Posterior vena cava (tissue), 2 donors: ENCODE measurements at places on chromosomes 3 and 15. TPM values are rescaled to one million over a fixed set of nuclear protein-coding genes. Genes with fewer than 3 reads are reported as not detected.

GRCh38 chr15:50390554-50391264 is 33.5 kb upstream of the USP8 start:
- no peak for DNase-seq

SPINK8 gene
- total RNA-seq, result not detected

- DNase-seq, result no peak
Measured at GRCh38 chr3:152827313-152827712, 7.6 kb upstream of the P2RY1 start.

- no peak for DNase-seq
Measured at GRCh38 chr3:122902326-122902725, 107.5 kb downstream of the SLC49A4 start.

- DNase-seq, result peak; percentile 88
Measured at GRCh38 chr3:43770426-43771103, 79.8 kb downstream of the ABHD5 start.

DNA sequence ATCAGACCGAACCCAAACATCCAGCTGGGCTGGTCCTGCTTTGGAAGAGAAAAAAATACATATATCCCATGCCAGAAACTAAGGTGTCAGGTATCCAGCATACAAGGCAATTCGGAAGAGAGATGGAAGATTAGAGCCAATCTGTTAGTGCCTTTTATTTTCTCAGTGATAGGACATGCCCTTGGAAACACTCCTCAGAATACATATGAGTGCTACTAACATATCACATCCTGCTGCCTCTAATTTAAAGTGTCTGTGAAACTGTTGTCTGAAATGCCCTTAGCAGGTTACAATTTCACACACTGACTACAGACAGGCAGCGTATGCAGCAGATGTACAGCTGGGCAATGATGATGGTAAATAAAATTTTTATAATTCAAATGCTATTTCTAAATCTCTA is 78.9 kb downstream of the RBPMS2 start:
- no peak for DNase-seq

MEIS2 gene
- total RNA-seq, result 55.2 TPM

A4GNT gene
- total RNA-seq, result not detected

TPM1 gene
- 1,343 TPM for total RNA-seq

GHSR gene
- not detected for total RNA-seq

SERPINI2 gene
- 0.81 TPM for total RNA-seq

- DNase-seq, result no peak
Measured at GRCh38 chr3:186570941-186571643, 572 bp downstream of the DNAJB11 start.

DNA sequence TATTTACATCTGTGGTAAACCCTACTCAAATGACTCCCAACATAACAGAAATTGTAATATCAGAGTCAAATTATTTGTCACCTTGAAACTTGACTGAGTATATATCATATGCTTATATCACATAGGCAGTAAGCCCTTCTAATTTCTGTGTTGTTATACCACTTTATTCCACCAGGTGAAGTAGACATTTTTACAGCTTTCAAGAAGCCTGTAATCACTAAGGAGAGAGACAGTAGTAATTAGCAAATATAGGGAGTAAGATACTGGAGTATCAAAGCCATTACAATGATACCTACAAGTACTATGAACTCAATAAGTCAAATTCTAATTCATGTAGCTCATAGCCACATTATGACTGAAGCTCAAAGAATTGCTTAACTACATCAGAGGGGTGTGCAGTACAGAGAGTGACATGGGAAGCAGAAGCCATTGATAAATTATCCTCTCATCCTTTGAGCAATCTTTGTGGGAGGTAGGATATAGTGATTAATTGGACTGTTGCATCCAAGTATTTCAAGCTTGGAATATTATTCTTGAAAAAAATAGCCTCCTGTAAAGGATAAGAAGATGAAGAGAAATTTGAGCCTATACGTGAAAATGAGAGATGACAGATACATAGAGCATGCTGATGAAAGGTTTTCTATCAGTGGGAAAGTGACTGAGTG is 1005.9 kb downstream of the ZPLD1 start:
- DNase-seq, result no peak

DNA sequence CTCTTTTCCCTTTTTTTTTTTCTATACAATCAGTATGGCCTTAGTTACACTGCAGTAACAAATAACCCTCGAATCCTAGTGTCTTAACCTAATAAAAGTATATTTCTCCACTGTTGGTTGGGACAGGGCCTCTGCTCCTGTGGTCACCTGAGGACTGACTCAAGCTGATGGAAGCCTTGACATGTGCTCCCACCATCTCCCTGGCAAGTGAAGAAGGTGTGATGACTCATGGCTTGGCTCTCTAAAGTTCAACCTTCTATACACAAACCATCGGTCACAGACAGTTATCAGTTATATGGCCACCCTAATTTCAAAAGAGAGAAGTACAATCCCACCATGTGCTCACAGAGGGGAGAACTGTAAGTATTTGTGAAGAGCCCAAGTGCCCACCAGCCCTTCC is 65.8 kb upstream of the CACNA2D3 start:
- no peak for DNase-seq

DNA sequence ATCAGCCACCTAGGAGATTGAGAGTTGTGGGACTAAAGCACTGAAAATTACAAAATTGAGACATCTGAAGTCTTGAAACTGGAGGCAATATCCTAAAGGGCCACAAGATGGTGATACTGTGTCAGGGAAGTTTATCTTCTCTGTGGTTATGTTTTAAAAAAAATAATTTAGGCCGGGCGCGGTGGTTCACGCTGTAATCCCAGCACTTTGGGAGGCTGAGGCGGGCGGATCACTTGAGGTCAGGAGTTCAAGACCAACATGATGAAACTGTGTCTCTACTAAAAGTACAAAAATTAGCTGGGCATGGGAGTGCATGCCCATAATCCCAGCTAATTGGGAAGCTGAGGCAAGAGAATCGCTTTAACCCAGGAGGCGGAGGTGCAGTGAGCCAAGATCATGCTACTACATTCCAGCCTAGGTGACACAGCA is 17.9 kb upstream of the NIT2 start:
- no peak for DNase-seq

SEMA5B gene
- total RNA-seq, result 1.3 TPM

BUB1B gene
- 1.2 TPM for total RNA-seq

GPR62 gene
- not detected for total RNA-seq

TTLL13 gene
- not detected for total RNA-seq

- no peak for DNase-seq
Measured at GRCh38 chr15:46383978-46384377, 749.1 kb downstream of the SQOR start.

MSL2 gene
- 22.8 TPM for total RNA-seq

DNA sequence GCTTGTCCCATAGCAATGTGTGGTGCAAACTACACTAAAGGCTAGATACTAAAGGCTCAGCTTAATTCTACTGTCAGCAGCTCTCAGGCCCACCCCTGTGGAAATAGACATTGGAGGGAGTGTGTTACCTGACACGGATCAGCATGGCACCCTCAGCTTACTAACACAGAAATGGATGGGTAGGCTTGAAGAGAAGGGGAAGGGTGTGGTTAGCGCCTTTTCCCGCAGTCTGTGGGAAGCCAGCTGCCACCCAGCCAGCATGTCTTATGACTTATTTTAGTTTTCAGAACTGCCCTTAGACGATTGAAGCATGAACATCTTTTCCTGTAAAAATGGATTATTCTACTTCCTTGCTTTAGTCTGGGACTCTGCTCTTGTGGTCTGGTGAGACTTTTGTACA is 25.8 kb upstream of the ADPGK start:
- DNase-seq, result no peak

DNA sequence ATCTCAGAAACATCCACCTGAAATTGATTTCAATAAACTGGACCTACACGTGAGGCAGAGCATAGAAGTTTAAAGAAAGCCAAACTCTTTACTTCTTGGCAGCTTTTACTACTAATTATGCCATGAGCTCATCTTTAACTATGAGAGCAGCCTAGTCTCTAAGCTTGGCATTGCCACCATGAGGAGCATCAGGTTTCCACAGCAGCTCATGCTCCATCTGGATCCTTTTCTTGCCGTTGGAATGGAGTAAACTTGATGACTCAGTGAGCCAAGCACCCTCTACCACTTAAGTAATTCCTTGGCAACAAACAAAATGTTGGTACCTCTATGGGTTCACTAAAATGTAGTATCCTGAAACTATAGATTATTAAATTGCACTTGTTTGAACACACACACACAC is 583.2 kb downstream of the EPHA3 start:
- DNase-seq, result no peak

PRSS50 gene
- not detected for total RNA-seq

- no peak for DNase-seq
Measured at GRCh38 chr3:16012086-16012485, 162.4 kb upstream of the GALNT15 start.

GRCh38 chr3:116393199-116393598 is 52.1 kb downstream of the LSAMP start:
- peak; percentile 67 for DNase-seq

CCDC174 gene
- total RNA-seq, result 19.0 TPM
